ENCODE measurements at places on chromosomes 11 and 22.

DNA sequence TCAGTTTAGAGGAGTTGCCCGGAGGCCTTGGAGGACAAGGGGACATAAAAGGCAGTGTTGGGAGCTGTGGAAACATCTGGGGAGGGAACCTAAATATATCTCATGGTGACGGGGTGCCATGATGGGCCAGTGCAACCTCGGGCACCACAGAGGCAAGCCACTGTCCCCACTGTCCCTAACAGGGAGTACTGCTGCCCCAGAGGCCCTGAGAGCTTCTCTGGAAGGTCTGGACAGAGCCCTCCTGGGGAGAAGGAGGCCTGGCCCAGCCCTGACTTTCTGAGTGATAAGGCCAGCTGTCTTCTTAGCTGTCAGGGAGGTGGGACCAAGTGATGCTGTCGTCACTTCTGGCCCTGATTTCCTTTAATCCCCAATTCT, 5.5 kb upstream of the P2RY6 start:
- no peak for DNase-seq

GRCh38 chr11:94731880-94732601, 36.1 kb upstream of the AMOTL1 start:
- peak; percentile 80 for DNase-seq

DNA sequence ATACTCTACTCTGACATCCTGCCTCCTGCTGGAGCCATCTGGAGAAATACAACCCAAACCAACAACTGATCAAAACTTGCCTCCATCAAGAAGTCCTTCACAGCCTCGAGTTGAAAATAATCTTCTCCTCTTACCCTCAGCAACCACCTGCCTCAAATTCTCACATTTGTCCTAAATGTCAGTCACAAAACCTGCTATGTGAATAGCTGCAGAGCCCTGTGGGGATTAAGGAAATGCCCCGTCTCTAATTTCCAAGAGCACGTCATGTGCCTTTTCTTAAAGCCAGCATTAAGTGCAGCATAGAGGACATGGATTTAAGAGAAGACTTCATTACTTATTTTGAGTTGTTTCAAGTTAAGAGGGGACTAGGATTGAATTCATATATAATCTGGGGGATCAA, 105.9 kb downstream of the TRPC6 start:
- DNase-seq, result no peak

DNA sequence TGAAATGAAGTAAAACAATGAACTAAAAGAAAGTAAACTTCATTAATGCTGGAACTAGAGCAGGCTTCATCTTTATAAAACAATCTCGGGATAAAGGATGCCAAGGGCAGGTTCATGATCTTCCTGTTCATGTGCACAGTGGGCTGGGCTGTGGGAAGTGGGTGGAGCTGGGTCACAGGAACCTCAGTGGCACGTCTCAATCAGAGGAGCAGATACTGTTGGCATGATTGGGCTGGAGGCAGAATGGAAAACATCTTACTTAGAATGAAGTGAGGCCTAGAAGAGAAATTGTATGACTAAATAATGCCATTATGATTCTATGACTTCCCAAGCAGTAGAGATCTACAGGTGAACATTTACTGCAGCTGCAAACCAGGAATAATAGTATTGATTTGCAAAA, 45.4 kb upstream of the CALCB start:
- DNase-seq, result no peak

DNA sequence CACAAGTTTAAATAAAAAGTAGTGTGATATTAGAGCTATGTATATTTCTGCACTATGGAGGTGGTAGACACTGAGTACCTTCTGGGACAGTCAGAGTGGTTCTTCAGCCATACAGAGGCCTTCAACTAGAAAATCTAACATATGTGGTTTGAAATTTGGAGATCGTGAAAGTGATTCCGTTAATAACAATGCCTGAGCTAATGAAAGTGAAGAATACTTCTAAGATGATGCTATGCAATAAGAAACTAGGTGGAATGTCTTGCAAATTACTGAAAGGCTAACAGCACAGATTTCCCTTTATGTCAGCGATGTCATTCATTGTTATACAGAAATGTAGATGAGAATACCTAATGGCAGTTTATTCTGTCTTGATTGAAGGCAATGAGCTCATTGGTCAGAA, 1984.7 kb upstream of the RAG2 start:
- no peak for DNase-seq

GRCh38 chr11:18229501-18229900, 7.1 kb downstream of the SAA4 start:
- no peak for DNase-seq

DNA sequence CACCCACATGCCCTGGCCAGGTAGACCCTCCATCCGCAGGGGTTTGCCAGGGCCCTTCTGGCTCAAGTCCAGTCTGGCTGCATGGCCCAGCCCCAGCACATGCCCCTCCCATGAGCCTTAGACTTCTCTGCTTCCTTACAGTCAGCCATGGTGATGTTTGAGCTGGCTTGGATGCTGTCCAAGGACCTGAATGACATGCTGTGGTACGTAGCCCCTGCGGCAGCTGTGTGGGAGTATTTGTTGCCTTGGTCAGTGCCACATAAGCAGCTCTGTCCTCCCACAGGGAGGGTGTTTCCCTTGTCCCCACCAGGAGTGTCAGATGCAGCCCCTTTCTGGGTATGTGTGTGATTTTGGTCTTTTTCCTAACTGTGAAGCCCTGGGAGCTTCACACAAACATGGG, 17.5 kb downstream of the CDC45 start:
- no peak for DNase-seq

DNA sequence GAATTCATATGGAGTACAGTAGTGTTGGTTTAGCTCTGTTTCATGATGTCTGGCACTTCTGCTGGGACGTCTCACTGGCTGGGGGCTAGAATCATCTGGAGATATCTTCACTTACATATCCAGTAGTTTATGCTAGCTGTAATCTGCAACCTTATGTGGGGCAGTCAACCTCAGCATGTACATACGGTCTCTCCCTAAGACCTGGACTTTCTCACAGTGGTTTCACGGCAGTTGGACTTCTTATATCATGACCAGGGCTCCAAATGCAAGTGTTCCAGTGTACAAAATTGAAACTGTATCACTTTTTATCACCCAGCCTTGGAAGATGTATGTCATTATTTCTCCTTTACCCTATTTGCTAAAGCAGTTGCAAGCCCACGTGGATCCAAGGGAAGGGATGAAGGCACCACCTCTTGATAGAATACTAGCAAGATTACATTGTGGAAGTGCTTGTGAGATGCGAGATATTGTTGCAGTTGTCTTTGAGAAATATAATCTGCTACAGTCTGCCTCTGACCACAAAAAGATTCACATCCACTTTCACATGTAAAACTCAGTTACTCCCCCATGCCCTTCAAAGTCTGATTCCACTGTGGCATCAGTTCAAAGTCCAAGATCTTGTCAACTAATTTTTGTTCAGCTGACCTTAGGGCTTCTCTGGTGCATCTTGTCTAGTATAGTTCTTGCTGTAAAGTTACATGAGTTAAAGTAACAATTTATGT, 316.6 kb upstream of the NCAM1 start:
- no peak for DNase-seq

DNA sequence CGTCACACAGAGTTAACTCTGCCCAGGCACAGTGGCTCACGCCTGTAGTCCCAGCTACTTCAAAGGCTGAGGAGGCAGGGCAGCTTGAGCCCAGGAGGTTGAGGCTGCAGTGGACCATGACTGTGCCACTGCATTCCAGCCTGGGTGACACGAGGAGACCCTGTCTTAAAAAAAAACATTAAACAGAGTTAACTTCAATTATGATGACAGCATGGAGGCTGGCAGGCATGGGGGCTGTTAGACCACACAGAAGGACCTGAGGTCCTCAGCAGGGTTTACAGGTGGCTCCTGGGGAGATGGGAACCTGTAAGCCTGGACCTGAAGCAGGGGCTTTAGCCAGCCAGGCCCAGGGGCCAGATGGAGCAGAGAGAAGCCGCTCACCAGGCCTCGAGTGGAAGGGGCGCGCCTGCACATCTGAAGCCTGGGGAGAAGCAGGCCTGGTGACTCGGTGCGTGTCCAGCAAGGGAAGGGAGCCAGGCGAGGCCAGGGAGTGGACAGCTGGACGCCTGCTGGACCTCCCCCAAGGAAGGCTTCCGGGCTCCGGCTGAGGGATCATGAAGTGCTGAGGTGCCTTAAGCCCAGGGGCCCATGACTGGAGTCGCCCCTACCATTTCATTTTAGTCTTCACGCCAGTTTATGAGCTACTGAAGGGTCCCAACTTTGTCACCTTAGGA, 25.3 kb downstream of the RPUSD4 start:
- DNase-seq, result no peak

DNA sequence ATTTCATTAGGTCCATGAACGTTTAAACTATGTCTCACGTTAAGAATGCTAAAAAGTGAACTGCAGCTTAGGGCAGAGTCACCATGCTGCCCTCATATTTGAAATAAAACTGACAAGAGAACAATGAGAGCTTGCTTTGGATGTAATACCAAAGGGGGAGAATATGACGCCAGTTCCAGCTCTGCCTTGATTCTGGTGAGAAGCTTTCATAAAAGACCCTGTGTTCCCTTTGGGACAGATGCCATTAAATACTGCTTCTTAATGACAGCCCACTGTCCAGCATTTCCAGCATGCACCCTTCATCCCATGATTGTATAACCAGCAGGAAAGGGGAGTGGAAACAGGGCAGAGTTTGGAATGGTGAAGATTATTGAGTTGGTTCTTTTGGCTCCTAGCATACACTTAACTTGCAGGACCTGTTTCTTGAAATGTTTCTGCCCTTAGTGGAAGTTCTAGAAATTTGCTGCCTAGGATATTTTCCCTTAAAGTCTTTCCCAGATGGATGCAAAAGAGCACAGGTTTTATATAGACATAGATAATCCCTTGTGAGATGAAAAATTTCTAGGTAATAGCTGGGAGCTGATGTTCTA, 139.3 kb upstream of the LDLRAD3 start:
- no peak for DNase-seq

DNA sequence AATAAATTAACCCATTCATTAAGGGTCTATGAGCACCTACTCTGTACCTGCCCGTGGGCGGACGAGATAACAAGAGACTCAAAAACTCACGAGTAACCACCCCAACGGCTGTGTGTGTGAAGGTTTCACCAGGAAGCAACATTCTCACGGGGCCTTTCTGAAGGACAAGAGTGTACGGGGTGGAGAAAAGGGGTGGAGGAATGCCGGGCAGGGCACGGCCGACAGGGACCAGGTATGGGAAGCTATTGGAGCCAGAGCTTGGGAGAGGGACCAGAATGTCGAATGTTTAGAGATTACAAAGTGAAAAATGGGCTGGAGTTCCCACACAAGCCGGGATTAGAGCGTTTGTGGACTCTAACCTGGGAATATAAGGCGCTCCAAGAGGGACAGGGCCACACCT, 1.6 kb downstream of the KMT5B start:
- peak; percentile 28 for DNase-seq

- DNase-seq, result peak; percentile 86
Measured at GRCh38 chr22:38097557-38098409, 12.7 kb downstream of the BAIAP2L2 start.

DNA sequence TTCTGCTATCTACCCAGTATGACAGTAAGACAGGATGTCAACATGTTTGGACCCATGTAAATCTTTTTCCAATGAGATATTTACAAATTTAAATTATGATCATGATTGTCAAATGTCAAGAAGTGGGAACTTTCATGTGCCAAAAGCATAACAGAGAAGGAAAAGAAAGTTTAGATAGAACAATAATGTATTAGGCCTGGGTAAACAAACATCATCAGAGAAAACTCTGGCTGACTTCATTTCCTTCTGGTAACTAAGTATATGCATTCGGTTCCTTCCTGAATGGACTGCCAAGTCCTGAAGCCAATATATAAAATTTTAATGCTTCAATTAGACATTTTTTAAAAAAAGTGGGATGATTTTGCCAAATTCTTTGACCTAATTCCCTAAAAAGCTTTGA, 16.5 kb downstream of the RNF141 start:
- no peak for DNase-seq

DNA sequence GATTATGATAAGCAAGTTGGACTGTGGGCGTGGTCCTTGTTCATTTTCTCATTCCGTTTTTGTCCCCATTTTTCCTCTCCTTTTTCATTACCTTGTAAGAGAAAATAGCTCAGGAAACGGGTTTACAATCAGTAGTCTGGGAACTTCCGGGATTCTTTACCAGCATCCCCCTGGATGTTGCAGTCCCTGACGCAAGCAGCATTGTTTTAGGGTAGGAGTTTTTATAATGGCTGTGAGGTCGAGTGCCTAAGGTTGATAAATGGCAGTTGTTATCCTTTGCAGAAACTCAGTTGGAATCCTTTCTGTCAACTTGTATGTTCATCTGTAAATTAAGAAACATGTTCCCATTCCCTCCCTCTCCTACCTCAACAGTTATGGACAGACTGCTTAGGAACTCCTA, 68.3 kb downstream of the ARHGEF12 start:
- no peak for DNase-seq

GRCh38 chr11:10494636-10495463, 39.8 kb downstream of the AMPD3 start:
- DNase-seq, result no peak

GRCh38 chr11:129538323-129538722, 162.7 kb downstream of the BARX2 start:
- no peak for DNase-seq

DNA sequence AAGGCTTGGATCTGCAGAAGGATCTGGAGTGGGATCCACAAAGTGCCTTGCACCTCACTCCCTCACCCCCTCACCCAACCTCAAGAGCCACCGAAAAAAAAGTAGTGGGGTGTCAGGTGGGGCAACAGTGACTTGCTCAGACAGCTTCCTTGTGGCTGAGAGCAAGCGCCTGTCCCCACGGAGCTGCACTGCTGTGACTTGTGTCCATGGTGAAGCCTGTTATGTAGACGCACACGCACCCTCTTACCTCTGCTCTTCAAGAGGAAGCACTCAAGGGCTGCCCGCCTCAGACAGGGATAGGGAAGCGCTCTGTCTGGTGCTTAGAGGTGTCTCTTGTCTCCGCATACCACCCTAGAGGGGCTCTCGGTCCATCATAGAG, 1.2 kb downstream of the DRD2 start:
- DNase-seq, result no peak

GRCh38 chr11:111627591-111627990, 25.3 kb downstream of the SIK2 start:
- DNase-seq, result no peak

DNA sequence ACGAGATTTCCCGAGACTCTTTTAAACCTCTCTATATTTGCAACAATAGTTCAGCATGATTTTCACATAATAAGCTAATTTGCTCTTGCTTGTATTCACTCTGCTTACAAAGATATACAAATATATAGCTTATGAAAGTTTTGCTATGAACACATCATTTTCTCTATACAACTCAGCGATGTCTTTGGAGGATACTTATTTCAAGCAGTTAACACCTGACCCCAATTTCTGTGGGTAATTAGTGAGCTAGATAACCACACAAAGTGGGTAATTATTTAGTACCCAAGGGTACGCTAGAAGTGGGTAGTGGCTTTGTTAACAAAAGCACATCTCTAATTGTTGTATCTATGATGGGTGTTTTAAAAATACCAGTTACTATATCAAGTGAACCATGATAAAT, 12.3 kb downstream of the BLID start:
- DNase-seq, result no peak

GRCh38 chr11:77197626-77198320, 69.7 kb downstream of the MYO7A start:
- DNase-seq, result no peak

GRCh38 chr11:133608496-133608895, 76.2 kb upstream of the OPCML start:
- DNase-seq, result no peak

- no peak for DNase-seq
Measured at GRCh38 chr11:113519989-113520613, 44.9 kb upstream of the DRD2 start.
